Urinary bladder (tissue), 4 donors: ENCODE measurements at places on chromosomes 2 and 18. TPM values are rescaled to one million over a fixed set of nuclear protein-coding genes. Genes with fewer than 3 reads are reported as not detected.

Gene UGT1A4
- 1.1 TPM for total RNA-seq

Gene TSGA10
- 12.2 TPM for total RNA-seq

Gene ATP8B1
- total RNA-seq = 79.6 TPM

Gene ITM2C
- 174 TPM for total RNA-seq

Gene LYPD6B
- 15.2 TPM for total RNA-seq

Gene SMPD4
- 15.6 TPM for total RNA-seq

Gene COL5A2
- 964 TPM for total RNA-seq

Gene SCN1A
- 0.32 TPM for total RNA-seq

Gene SLC4A5
- 3.8 TPM for total RNA-seq

Gene MYO5B
- 8.8 TPM for total RNA-seq

Gene NETO1
- total RNA-seq = 2.4 TPM

Gene RAX
- total RNA-seq = not detected

Gene CRYGD
- total RNA-seq = 0.95 TPM

Gene TUBA4B
- total RNA-seq = not detected

Gene ASPRV1
- 2.9 TPM for total RNA-seq

Gene C2orf92
- 11.2 TPM for total RNA-seq

Gene CDK5R2
- total RNA-seq = 0.16 TPM

Gene POTEF
- not detected for total RNA-seq
